SK-N-SH treated with all-trans-retinoic acid at 6 μM for 48 hours (cell line): ENCODE measurements at places on chromosomes 13 and 19.
A peak's percentile ranks its signal among the peaks of the same experiment; 100 is the strongest.

DNA sequence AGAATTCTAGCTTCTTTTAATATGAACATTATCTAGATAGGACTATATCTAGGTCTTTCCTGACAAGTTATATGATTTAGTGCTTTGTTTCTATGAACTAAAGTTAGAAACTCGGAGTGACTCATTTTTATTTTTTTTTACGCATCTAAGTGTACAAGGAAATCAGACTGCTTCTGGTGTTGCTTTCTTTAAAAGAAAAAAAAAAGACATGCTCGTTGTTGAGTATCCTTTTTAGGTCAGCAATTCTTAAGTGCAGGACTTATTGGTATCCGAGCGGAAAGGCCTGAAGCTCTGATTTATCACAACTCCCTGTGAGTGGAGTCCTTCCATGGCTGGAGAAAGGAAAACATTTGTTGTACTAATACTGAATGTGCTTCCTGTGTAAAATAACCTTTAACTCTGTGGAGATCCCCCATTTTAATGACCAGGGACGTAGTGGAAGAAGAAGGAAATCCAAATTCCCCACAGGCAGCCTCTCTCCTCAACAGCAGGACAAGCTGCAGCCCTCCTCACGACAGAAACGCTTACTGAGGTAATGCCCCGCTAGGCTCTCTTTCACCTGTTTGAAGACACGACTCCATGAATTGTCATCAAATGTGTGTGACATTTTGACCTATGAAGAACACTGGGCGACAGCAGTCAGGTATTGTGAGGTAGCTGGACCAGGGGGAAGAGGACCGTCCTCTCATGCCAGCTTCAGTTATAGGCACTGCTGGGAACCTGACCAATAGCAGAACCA, 17.9 kb upstream of the POMP start:
- no peak; the same call in 2 of the 3 replicates for ATAC-seq

DNA sequence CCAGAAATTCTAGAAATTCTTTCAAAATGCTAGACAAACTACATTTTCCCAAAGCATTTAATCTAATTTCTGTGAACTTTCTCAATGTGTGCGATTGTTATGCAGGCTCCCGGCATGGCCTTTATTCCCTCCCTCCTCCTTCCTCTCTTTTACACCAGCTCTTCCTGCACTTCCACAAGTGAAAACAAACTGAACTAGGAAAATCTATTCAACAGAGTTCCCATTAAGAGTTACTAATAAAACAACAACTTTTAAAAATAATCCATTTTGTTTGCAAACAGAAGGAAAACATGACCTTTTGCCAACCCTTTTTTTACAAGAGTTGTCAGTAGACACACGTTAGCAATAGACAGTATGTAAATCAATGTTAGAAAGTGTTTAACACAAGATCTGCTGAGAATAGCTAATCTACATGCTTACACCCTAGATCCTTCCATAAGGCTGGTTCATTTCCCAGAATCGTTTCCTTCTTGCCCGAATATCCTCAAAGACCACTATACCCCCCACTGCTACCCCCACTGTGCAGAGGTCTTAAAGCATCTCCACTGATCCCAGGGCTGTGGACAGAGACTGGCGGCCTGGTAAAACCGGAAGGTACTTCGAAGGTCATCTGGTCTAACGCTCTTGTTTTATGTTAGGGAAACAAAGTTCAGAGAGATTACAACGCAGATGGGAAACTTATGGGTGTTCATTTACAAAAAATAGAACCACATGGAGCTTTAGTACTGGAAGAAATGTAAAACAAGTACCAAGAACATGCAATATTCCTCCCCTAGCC, 98.0 kb downstream of the FOXO1 start:
- no peak for ATAC-seq

- peak; percentile 23; the same call in 2 of the 3 replicates for ATAC-seq
Measured at GRCh38 chr13:101755228-101755887, 302.9 kb downstream of the ITGBL1 start.

- ATAC-seq, result no peak
Measured at GRCh38 chr13:73970421-73971055, 163.7 kb downstream of the KLF12 start.

- ATAC-seq, result no peak
Measured at GRCh38 chr19:57096685-57097361, 23.0 kb upstream of the USP29 start.
